ENCODE measurements at places on chromosomes 13 and 19.

- no peak for DNase-seq
Observed at GRCh38 chr19:16660763-16661479, at the start of gene TMEM38A. TMEM38A (plus strand) TSS chr19:16661139; CDS start chr19:16661218, 79 bp downstream.

- no peak for DNase-seq
Observed at GRCh38 chr19:42121036-42121621, 11.1 kb downstream of the POU2F2 start.

DNA sequence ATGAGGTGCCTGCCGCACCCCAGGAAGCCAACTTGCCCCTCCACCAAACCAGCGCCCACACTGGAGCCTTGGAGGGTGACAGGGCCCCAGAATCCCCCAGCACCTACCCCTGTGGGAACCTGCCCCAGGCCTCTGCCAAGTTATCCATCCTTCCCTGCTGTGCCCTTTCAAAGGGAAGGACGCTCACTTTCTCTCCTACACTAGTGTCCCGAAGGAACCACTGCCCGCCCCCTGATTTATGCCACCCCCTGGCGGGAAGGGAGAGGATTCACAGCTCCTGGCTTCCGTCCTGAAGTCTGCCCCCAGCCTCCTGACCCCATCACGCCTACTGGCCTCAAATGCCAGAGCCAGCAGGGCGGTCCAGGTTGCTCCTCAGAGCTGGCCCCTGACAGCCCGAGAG lies 1.4 kb downstream of the EVI5L start:
- no peak for DNase-seq

DNA sequence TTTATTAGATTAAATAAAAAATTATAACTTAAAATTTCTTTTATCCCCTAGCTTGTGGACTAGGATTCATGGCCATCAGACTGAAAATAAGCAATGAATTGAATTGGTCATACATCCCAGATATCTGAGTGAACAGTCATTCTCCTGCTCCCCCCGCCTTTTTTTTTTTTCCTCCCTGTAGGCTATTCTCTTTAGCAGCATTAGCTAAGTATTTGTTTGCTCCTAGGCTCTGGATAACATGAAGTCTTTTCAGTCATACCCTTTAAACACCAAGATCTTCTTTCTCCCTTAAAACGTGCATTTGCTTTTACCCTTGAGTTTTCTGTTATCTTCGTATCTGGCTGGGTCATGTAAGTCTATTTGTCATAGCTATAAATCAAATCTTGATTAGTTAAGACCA lies 866.7 kb upstream of the SPRY2 start:
- DNase-seq, result no peak

GRCh38 chr13:29428310-29429181 lies 166.9 kb downstream of the SLC7A1 start:
- DNase-seq, result no peak

DNA sequence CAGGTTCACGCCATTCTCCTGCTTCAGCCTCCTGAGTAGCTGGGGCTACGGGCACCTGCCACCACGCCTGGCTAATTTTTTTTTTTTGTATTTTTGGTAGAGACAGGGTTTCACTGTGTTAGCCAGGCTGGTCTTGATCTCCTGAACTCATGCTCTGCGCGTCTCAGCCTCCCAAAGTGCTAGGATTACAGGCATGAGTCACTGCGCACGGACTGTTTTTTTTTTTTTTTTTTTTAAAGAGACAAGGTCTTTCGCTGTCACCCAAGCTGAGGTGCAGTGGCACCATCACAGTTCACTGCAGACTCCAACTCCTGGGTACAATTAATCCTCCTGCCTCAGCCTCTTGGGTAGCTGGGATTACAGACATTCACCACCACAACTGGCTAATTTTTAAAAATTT lies 8.2 kb upstream of the ADAMTS10 start:
- DNase-seq, result no peak

DNA sequence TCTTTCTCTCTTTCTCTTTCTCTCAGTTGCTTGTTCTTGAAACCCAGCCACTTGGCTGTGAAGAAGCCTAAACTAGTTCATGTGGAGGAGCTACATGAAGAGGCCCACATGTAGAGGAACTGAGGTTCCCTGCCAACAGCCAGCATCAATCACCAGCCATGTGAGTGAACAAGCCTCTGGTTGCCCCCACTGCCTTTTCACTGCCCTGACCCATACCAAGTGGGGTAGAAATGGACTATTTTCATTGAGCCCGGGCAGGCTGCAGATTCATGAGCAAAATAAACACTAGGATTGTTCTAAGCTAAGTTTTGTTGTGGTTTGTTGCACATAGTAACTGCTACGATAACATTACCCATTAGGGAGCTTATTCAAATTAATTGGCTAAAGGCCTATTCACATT lies 78.7 kb upstream of the FAM216B start:
- no peak for DNase-seq

- DNase-seq, result no peak
Observed at GRCh38 chr13:77725071-77725470, 27.6 kb downstream of the SLAIN1 start.

GRCh38 chr13:45200701-45201232 lies at the start of gene KCTD4:
KCTD4 (minus strand) TSS chr13:45201045; CDS start chr13:45194567, 6,478 bp downstream.
- DNase-seq, result no peak

- no peak for DNase-seq
Observed at GRCh38 chr13:38803531-38803930, 116.7 kb downstream of the FREM2 start.

DNA sequence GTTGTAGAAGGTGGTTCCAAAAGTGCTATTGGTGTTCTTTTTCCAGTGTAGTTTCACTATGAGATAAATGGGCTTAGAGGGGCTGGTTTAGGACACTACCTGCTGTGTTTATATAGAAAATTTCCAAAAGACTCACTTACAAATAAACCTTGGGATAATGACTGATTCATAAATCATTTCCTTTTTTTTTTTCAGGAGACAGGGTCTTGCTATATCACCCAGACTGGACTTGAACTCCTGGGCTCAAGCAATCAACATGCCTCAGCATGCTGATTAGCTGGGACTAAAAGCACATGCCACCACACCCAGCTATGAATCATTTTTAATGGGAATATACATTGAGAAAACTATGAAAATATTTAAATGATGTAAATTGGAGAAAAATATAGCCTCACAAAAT lies 376.6 kb downstream of the PCDH9 start:
- DNase-seq, result no peak

DNA sequence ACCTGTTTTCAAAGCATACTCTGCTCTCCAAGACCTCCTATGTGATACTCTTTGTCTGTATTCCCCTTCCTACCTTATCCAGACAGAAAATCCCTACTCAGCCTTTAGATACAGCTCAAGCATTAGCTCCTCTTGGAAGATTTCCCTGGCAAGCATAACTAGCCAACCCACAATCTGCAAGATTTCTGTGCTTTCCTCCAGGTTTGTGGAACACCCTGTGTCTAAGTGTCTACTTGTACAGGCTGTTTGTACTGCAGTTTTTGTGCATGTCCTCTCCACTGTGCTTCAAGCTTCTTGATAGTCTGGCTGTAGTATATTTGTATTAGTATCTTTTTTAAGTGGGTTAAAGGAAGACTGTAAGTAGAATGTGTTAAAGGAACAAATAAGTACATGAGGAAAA lies 203.7 kb downstream of the RFC3 start:
- DNase-seq, result no peak

- peak; percentile 85 for DNase-seq
Observed at GRCh38 chr19:48169939-48170803, at the start of the genes LIG1 and ZSWIM9. LIG1 (minus strand) TSS chr19:48170344; CDS start chr19:48165566, 4,778 bp downstream. ZSWIM9 (plus strand) TSS chr19:48170680; CDS start chr19:48171803, 1,123 bp downstream.

DNA sequence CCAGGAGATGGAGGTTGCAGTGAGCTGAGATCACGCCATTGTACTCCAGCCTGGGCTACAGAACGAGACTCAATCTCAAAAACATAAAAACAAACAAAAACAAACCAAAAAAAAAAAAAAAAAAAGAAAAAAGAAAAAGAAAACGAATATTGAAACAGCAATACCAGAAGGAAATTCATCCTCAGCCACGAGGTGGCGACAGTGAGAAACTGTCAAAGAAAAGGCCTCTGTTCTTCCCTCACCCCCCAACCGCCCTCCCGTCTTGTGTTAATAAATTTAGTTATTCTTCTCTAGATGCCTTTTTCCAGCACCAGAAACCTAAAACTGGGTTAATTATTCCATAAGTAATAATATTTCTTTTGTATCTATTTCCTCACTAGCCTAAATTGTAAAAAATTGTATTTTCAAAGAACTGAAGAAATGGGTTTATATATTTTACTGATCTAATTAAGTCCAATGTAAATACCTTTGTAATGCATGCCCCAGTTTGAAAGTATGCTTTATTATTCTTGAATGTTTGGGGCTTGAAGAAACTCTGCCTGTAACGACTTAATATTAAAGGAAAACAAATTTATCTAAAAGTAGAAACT lies 38.6 kb downstream of the LIG4 start:
- no peak for DNase-seq

- no peak for DNase-seq
Observed at GRCh38 chr13:98513837-98514236, 63.1 kb downstream of the STK24 start.

- no peak for DNase-seq
Observed at GRCh38 chr19:30733826-30734550, 361.8 kb downstream of the ZNF536 start.

DNA sequence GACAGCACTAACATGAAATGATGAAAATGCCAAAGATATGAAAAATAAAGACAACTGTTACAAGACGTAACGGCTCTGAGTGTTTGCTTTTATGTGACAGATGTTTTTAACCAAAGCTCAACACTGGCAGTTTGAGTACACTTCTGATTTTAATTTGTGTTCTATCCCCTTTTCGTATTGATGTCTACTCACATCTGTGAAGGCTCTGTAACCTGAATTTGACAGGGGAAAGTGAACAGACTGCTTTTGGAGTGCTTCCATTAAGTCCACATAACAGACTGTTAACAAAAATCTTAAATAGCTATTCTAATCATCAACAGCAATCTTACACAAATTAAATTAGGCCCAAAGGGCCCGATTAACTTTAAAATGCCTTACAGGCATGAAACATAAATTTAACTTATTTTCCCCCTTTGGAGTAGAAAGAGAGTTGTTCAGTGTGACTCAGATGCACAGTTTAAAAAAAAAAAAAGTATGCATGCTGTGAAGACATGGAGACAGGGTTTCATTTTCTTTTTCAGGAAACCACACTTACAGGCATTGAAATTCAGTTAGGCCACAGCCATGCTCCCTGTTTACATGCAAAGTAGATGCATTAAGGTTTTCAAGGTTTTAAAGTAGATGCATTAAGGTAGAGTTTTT lies 16.3 kb upstream of the RNASEH2B start:
- no peak for DNase-seq

- no peak for DNase-seq
Observed at GRCh38 chr19:30353394-30353945, 18.7 kb upstream of the ZNF536 start.

- DNase-seq, result no peak
Observed at GRCh38 chr19:50333737-50334617, 4.8 kb upstream of the KCNC3 start.

DNA sequence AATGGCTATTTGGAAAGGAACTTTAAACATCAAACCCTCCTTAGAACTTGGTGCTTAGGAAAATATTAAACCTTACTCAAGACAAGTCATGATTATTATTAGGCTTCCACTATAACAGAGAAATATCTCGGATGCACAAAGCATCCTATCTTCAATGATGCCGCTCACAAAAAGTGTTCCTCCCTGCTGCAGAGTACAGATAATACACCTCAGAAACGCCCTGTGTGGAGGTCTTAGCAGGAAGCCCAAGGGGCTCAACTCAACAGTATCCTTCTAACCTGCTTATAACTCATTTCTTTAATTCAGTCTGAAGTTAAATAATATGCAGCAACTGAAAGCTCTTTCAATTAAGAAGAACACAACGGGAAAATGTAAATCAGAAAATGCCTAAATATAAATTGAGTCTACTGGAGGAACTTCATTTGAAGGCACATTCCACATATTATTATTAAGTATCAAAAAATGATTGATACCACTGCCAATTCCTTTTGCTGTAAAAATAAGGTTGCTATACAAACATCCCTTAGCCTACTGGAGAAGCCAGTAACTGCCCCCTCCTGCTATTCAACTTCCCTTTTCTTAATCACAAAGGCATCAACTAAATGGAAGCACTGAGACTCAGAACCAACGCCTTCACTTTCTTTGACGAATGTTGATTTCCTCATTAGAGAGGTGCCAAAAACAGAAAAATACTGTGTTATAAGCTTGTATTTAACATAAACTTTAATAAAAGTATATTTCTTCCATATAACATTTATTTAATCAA lies 12.0 kb downstream of the ELF1 start:
- DNase-seq, result no peak

DNA sequence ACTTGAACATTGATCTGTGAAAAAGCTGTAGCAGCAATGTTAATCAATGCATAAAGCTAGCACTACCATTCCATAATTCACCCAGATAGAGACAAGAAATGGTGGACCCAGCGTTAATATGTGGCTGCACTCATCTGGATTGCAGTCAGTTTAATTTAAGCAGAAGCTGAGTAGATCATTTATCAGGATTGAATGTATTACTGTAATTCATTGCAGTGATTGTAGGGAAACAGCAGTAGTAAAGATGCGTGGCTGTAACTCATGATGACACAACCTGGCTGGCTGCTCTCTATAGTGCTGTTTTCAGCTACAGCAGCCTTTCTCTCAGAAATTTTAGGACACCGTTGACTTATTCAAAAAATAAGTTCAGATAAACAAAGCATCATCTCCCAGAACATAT lies 499.5 kb upstream of the SLITRK6 start:
- DNase-seq, result no peak

GRCh38 chr19:44745341-44745831 lies 3.1 kb upstream of the BCL3 start:
- no peak for DNase-seq

DNA sequence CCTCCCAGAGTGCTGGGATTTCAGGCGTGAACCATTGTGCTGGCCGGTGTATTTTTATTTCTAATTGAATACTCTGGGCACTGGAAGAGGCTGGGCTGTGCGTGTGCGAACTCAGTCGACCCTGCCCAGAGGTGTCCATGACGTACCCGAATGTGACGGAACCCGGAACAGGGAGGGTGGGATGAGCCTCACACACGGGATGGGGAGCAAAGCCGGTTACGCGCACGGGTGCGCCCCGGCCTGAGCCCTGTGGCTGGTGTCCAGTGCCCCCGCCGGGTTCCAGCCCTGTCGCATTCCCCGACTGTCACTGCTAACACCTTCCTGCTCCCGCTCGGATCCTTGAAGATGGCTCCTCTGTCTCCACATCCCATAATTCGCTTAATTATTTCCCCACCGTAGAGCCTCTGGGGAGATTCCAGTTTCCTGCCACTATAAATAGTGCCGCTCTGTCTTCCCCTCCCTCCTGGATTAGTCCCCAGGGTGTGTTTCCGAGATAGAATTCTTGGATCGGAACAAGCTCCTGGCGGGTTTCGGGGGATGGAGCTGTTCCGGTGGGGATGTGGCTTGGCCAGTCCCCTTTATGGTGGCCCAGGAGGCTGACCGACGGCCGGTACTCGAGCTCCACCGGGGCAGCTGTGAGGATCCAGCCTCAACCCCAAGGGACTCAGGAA lies 22.0 kb downstream of the SBNO2 start:
- no peak for DNase-seq

All from NCI-H1436 treated with DMSO at 0.1 percent for 48 hours (cell line).